ENCODE measurements at places on chromosomes 2 and 18.

DNA sequence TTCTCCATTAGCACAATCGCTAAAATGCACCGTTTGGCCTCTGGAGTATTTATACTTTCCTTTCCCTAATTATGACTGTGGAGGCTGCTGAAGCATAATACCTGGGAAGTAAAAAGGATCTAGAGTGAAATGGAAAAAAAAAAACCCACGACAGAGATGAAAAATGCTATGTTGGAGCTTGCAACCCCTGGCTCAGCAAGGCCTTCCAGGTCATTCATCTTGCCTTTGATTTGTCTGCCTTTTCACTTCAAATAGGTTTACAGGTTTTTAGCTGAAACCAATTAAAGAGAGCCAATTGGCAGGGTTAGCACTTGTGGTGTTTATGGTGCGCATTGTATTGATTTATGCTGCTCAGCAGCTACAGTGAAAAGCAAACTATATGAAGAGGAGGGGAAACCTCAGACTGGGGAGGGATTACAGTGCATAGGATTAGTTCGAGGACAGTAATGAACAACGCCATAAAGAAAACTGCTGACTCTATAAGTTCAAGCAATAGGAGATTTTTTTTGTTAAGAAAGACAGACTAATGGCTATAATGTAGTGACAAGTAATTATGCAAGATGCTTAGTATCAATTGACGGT lies 347.9 kb downstream of the MEIS1 start:
- DNase-seq, result no peak

DNA sequence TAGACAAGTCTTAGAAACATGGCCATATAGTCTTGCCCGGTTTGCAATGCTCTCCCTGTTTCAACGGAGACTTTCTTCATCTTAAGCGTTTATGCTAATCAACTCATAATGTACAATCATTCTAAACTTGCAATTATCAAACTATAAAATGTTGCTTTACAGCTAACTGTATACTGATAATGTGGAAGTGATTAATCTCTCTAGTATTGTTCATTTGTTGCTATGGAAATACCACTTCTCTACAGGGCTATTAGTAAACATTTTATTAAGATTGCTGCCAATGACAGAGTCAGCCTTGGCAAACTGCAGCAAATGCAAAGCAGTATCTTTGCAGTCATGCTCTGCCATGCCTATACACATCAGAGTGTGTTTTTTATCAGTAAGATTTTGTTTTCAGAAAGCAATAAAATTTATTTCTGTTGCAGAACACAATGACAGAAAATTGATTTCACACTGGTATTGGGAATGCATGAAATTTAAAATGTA lies 1201.8 kb upstream of the CDH2 start:
- no peak for DNase-seq

GRCh38 chr18:45851161-45851925 lies 25.9 kb downstream of the SIGLEC15 start:
- DNase-seq, result no peak

- DNase-seq, result no peak
Observed at GRCh38 chr18:68034296-68034695, 517.8 kb upstream of the DSEL start.

- DNase-seq, result no peak
Observed at GRCh38 chr2:2043394-2043793, 287.7 kb downstream of the MYT1L start.

- no peak for DNase-seq
Observed at GRCh38 chr2:68662466-68662865, 19.1 kb downstream of the PROKR1 start.

DNA sequence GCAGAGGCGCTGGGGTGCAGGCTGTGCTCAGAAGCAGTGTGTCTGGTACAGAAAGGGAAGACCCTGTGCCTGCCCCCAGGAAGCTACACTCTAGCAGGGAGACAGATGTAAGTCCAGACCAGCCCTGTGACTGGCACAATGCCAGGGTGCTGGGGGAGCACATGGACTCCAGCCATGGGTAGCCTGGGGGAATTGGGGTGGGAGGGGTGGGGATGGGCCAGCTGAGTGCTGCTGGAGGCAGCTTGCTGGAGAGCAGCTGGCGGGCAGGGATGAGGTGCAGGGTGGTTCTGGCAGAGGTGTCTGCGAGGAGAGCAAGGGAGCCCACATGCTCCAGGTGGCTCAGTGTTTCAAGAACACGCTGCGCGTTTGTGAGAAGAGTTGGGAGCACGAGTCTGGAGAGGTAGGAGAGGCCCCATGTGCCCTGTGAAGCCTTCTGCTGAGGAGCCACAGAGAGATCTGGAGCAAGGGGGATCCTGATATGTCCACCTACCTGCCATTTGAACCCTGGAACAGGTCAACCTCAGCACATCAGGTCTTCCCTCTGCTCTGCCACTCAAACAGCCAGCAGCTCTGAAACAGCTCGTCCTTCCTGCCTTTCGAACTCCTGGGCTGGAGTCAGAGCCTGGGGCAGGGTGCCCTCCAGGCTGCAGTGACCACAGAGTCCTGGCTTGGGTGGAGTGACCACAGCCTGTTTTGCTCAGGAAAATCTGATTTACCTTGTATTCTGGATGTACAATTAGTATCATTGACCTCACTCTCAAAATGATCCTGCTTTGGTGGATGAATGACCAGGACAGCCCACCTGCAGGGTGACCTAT lies 15.1 kb downstream of the ALLC start:
- DNase-seq, result no peak

All from stimulated activated CD8-positive, alpha-beta memory T cell treated with anti-CD3 and anti-CD28 coated beads, Interleukin-7, amount 100 ng/mL, for 48 hours (primary cell).